Lung (tissue), 17 donors: ENCODE measurements at places on chromosomes 2 and 18. TPM values are rescaled to one million over a fixed set of nuclear protein-coding genes. Genes with fewer than 3 reads are reported as not detected.
A peak's percentile ranks its signal among the peaks of the same experiment; 100 is the strongest.

- H3K4me3 ChIP-seq: no peak overlapping the region
- no peaks in the 10 kb centered on the region for H3K4me1 ChIP-seq
- no peaks in the 10 kb centered on the region for H3K36me3 ChIP-seq
- DNase-seq: no peak
- no peaks in the 10 kb centered on the region for H3K27me3 ChIP-seq
Observed at GRCh38 chr18:48531908-48532307, 6.9 kb upstream of the CTIF start.

- no peaks in the 10 kb centered on the region for H3K36me3 ChIP-seq
- H3K27ac ChIP-seq: no peak overlapping the region
- no peaks in the 10 kb centered on the region for H3K4me1 ChIP-seq
- no peak overlapping the region for H3K4me3 ChIP-seq
- no peaks in the 10 kb centered on the region for H3K27me3 ChIP-seq
Observed at GRCh38 chr2:63436488-63436887, 151.8 kb downstream of the WDPCP start.

- no peaks in the 10 kb centered on the region for H3K4me1 ChIP-seq
- H3K36me3 ChIP-seq: no peaks in the 10 kb centered on the region
- no peak overlapping the region for H3K27ac ChIP-seq
- peak; percentile 52 for DNase-seq
- no peaks in the 10 kb centered on the region for H3K27me3 ChIP-seq
Observed at GRCh38 chr2:227884511-227884947, 13.1 kb downstream of the DAW1 start.

- H3K36me3 ChIP-seq: no peaks in the 10 kb centered on the region
- H3K27ac ChIP-seq: no peak overlapping the region
- peak; percentile 56 for DNase-seq
- H3K4me3 ChIP-seq: no peak overlapping the region
- H3K4me1 ChIP-seq: no peaks in the 10 kb centered on the region
Observed at GRCh38 chr18:79644006-79644665, 35.5 kb upstream of the CTDP1 start.

DNA sequence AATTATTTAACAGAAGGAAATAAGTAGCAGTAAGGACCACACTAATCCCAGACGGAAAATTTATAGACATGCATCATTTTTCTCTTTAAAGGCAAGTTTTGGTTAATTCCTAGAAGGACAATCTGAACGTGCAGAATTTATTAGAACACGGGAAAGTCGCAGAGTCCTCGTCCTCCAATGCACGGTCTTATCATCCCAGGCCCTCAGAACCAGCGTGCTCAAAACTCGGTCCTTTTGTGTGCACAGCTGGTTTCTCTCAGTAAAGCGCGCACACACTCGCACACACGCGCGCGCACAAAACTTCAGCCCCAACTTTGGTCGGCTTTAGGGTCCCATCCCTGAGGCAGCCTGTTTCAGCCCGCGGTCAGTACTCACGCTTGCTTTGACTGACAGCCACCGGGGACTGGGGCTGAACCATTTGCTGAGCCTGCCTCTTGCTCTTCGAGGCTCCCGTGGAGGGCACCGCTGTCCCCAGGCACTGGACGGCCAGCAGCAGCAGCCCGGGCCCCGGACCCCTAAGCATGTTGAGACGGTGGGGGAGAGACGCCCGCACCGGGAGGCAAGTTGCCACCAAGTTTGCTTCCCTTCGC is 493 bp downstream of the FN1 start:
- H3K4me3 ChIP-seq: peak overlapping the region; percentile 30
- no peaks in the 10 kb centered on the region for H3K27me3 ChIP-seq
- H3K27ac ChIP-seq: peak overlapping the region; percentile 43

Gene CBLN2
- 1.00 TPM for total RNA-seq

Gene PAPOLG
- 26.2 TPM for total RNA-seq
